ENCODE measurements at places on chromosomes 5 and 9. TPM values are rescaled to one million over a fixed set of nuclear protein-coding genes. Genes with fewer than 3 reads are reported as not detected.

DNA sequence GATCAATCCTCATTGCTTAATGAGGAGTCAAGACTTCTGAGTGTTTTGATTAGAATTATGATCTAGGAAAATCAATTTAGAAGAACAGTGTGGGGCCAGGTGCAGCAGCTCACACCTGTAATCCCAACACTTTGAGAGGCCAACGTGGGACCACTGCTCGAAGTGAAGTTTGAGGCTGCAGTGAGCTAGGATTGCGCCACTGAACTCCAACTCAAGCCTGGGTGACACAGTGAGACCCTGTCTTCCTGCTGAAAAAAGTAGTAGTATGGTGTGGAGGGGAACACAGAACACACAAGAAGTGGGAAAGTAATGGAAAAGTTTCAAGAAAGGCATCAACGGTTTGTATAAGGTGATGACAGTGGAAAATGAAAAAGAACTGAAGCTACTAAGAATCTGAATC is 9.1 kb downstream of the FNIP1 start:
- DNase-seq = no peak

DNA sequence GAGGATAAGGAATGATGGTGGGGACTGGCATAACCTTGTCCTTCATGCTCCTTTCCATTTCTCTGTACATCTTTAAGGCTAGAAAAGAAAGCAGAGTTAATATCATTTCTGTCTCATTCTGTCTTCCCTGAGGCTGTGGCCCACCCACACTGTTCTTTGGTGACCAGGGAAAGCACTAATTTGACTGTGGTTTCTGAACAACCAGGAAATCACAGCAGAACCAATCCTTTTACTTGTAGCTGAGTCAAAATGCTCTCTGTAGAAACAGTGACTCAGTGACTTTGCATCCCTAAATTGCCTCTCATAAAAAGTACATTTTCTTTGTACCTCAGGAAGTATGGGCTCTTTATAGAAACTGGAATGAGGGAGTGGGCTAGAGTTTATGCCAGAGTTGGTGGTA is 28.1 kb downstream of the IL33 start:
- no peak for DNase-seq

SREK1IP1 gene
- total RNA-seq = 9.1 TPM

PCDHGB2 gene
- 1.8 TPM for total RNA-seq
